NCI-H524 treated with DMSO at 0.1 percent for 48 hours (cell line): ENCODE measurements at places on chromosomes 4 and X.

- no peak for DNase-seq
Observed at GRCh38 chrX:65750674-65751469, 83.4 kb downstream of the MSN start.

- DNase-seq, result no peak
Observed at GRCh38 chr4:151644622-151645021, 116.2 kb downstream of the GATB start.

DNA sequence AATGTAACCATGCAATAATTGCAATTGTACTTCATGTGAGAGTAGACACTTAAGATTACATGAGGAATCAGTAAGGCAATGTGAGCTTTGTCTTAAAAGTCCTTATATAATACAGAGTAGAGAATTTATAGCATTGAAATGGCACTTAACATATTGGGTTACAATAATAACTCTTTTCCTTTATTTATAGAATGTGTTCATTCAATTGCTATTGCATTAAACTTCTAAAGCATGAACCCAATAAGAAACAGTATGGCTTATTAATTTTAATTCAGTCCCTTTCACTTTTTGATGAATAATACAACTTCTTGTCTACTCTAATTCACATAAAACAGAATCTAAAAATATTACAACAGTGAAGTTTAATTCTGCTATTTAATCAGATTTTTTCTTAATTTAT, 174.2 kb upstream of the PABPC4L start:
- no peak for DNase-seq

DNA sequence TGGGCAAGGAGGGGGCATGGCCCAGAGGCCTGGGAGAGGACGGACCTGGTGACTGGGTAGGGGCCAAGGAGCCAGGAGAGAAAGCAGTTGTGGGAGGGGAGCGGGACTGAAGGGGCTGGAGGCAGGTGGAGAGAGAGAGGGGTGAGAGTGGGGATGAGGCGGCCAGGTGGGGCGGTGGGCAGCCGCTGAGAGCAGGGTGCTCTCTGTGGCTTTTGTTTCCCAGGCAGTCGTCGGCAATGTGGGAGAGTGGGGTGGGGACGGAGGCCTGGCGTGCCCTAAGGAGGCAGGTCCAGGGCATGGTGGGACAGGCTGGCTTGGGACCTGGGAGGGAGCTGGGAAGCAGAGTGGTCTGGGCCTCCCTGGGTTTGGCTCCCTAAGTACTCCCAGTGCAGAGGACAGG, 3.2 kb upstream of the ATP2B3 start:
- DNase-seq, result no peak

DNA sequence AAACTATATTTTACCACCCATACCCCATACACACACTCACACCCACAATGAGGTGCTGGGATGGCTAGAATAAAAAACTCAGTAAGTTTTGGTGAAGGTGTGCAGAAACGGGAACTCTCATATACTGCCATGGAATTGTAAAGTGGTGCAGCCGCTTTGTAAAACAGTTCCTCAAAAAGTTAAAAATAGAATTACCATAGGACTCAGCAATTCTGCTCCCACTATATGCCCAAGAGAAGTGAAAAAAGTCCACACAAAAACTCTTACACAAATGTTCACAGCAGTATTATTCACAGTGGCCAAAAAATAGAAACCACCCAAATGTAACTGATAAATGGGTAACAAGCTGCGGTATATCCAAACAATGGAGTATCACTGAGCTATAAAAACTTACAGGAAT, 6.5 kb downstream of the CENPU start:
- no peak for DNase-seq

DNA sequence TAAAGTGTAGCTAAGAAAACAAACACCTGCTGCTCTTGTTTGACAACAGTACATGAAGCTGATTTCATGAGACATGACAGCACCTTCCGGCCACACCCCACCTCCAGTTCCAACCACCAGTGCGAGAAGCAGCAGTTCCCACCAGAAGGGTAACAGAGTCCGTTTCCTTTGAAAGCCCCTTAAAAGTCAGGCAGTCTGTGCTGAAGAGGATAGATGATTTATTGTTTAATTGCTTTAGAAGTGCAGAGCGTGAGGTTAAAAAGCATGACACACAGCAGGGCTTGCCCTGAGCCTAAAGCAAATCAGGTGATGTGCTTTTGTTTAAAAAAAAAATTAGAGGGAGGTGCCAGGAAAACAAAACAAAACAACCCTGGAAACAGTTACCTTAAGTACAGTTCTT, 82.6 kb downstream of the HADH start:
- no peak for DNase-seq

GRCh38 chr4:105765690-105766407, 57.3 kb downstream of the GSTCD start:
- DNase-seq, result no peak

- DNase-seq, result no peak
Observed at GRCh38 chrX:101347859-101348451, 587 bp downstream of the TIMM8A start.

GRCh38 chr4:94934864-94935263, 177.1 kb downstream of the BMPR1B start:
- no peak for DNase-seq

DNA sequence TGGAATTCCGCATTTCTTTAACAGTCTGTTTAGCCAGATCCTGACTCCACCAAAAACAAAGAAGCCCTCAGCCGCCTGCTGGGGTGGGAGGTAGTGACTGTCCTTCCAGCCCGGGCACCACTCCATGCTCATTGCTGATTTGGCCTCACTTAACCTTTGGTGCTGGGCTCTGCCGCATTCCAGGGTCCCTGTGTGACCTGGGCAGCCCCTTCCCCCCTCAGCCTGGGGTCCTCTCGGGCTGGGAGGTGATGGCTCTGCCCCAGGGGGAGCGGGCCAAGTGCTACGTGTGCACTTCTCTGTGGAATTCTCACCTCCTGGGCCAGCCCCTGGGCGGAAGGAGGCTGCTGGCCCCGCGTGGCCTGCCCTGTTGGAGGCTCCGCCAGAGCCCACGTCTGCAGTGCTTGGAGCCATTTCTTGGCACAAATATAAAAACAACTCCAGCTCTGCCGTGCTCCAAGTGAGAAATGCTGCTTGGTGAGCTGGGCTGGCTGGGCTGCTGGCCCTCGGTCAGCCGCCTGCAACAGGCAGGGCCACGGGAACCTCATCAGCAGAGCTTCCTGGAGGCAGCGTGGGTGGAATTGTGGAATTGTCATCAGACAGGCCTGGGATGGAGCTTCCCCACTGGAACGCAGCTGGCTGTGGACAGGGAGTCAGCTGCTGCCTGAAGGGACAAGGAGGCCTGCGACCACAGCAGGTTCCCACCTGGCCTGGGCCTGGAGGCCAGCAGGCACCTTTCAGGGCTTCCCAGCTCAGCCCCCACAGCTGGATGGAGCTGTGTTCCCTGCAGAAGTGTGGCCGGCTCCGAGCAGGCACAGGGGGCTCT, 66.0 kb downstream of the TRMT44 start:
- DNase-seq, result no peak

GRCh38 chr4:86685401-86685800, 91.3 kb downstream of the PTPN13 start:
- DNase-seq, result no peak

DNA sequence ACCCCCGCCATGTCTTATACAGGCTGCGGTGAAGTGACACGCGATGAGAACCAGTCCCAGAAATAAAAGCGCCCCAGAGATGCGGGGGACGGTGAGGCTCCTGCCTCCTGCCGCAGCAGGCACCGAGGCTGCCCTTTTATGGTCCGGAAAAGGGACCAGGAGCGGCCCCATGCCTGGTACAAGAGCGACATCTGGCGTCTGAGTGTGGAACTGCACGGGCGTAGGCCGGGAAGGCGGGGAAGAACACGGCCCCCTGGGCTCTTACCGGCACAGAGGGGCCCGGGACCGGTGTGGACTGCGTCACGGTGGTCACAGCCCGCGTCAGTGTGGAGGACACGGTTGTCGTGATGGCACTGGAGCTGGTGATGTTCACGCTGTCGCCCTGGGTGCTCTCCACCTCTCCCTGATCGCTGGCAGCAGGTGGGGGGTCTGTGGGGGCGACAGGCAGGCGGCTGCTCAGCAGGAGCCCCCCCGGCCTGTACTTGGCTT, 8.9 kb upstream of the RENBP start:
- DNase-seq, result no peak

- DNase-seq, result no peak
Observed at GRCh38 chr4:188647820-188648370, 508.7 kb downstream of the TRIML1 start.

- no peak for DNase-seq
Observed at GRCh38 chr4:8652181-8653078, 59.9 kb downstream of the CPZ start.

DNA sequence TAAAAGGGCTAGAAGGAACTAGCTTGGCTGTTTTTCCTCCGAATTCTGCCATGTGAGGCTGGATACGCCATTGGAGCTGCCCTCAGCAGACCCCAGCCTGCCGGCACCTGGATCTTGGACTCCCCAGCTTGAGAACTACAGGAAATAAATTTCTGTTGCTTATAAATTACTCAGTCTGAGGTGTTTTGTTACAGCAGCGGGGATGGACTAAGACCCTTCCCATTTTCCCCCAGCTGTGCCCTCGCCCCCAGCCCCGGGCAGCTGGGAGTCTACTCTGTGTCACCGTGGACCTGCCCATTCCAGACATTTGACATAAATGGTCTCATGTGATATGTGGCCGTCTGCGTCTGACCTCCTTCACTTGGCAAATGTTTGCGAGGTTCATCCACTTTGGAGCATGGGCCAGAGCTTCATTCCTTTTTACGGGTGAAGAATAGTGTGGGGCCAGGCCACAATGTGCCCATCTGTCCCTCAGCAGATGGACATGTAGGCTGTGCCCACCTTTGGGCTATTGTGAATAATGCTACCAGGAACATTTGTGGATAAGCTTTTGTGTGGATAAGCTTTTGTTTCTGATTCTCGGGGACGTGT, 30.7 kb upstream of the SPON2 start:
- DNase-seq, result no peak

- DNase-seq, result no peak
Observed at GRCh38 chrX:121236040-121236439, 188.6 kb downstream of the GLUD2 start.

DNA sequence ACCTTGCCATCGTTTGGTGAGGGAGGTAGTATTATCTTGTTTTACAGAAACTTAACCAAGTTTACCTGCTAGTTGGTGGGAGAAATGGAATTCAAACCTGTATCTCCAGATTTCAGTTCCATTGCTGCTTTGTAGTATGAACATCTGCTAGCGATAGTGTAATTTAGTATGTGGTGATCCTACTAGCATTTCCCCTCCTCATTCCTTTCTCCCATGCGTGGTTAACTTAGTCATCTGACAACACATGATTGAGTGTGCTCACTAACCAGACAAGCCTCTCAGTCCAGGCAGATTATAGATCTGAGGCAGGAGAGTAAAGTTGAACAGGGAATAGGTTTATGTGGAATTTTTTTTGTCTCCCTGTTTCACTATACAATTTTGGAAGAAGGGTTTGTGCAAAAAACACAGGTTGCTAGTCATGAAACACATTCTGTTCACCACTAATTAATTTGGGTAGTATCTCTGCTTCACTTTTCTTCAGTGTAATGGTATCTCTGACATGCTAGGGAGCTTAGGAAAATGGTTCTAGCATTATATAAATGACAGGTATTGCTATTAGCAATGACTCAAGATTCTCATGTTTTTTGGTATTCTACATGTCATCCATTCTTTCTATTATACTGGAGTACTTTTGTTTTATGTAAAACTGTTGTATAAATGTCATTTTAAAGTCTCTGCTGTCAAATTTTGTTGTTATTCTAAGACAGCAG, 21.7 kb downstream of the RBPJ start:
- no peak for DNase-seq
